ENCODE measurements at places on chromosomes 1 and 21.

GRCh38 chr1:246566813-246567645, 773 bp downstream of the CNST start:
- DNase-seq = peak; percentile 54

- DNase-seq = no peak
These were observed 10.7 kb upstream of the CD2 start for GRCh38 chr1:116743535-116743934.

DNA sequence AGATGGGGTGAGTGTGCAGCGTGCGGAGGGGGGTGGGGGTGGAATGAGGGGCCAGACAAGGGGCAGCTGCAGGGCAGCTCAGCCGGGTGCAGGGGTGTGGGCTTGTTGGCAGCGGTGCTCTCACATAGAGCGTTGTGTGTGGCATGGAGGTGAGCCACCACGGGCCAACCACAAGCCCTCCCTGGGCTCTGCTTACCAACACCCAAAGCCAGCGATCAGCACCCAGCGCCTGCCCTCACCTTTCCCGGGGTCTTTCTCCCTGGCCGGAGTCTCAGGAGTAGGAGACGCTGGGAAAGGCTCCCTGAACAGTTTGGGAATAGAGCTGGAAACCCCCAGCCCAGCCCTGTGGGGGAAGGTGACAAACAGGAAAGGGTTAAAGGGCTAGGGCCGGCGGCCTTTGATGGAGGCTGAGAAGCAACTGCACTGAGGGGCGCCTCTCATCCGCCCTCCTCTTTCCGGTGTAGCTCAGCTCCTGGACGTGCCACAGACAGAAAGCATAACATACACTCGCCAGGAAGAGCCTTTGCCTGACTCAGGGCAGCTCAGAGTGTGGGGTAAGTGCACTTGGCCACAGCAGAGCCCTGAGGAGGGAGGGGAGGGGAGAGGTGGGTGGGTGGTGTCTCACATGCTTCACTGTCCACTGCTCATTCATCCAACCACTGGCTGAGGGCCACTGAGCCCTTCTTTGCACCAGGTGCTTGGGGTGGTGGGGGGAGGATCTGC, 577 bp downstream of the IKBKE start:
- no peak for DNase-seq

DNA sequence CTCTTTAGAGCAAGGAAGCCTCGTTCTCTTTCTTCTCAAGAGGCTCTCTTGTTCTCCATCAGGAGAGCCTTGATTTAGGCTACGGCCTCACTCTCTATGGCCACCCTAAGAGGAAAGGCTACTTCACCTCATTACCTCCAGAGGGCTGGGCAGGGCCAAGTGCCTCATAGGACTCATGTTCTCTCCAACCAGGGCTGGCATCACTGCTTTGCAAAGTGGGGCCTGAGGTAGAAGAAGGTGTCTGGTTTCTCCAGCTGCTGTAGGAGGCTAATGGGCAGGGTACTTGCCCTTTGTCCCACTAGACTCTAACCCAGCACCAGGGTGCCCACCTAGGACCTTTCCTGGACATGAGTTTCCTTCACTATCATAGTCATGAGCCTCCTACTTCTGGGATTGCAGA, 2.1 kb upstream of the ATXN7L2 start:
- no peak for DNase-seq

DNA sequence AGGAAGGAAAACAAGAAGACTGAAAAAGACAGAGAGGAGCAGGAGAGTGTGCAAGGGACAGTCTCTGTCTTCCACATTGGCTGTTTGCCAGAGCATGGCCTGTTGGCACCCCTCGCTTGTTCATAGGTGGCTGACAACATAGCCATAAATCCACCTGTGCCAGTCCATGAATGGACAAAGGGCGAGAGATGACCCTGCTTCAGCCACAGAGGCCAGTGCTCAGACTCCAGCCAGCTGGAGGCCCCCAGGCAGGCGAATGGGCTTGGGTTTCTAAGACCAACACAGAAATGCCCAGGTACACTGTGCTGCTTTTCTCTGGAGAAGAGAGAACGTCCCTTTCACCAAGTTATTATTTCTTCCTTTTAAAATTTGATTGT, 60.6 kb downstream of the RIPK4 start:
- no peak for DNase-seq

GRCh38 chr21:42653231-42654061, at the start of gene PDE9A:
Gene PDE9A (plus strand): TSS chr21:42653621. CDS start chr21:42653815, 194 bp downstream.
- peak; percentile 63 for DNase-seq

- no peak for DNase-seq
These were observed 40.6 kb upstream of the AJAP1 start for GRCh38 chr1:4613606-4614370.

DNA sequence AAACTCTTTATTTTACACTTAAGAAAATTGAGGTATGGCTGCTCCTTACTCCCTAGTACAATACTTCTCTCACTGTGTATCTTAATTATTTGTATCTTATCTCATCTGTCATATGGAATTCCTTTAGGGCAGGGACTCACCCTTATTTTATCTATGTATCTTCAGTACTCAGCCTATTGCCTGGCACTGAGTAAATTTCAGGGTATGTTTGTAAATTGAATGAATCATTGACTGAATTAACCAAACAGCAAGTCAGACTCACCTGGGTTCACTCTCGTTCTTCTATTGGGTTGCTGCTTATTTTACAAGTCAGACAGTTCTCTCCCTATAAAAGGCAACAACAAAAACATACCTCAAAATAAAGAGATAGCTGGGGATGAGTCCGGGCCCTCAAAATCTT, 63.8 kb downstream of the LAMC1 start:
- DNase-seq = no peak

- no peak for DNase-seq
These were observed 77.8 kb downstream of the DRAM2 start for GRCh38 chr1:111062081-111062480.

DNA sequence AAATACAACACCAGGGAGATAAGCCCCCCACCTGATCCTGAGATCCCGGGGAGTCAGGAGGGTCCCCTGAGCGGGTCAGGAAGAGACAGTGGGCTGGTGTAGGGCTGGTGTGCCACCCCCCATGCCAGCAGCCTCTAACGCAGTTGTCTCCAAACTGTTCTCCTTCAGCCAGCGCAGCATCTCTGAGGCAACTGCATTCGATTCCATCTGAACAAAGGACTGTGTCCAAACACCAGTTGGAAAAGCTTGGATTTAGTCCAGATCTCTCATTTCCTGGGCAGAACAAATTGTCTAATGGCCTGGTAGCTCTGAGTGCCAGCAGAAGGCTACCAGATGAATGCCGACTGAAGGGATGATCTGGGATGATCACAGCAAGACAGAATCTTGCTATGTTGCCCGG, 44.1 kb upstream of the EIF4G3 start:
- DNase-seq = no peak

DNA sequence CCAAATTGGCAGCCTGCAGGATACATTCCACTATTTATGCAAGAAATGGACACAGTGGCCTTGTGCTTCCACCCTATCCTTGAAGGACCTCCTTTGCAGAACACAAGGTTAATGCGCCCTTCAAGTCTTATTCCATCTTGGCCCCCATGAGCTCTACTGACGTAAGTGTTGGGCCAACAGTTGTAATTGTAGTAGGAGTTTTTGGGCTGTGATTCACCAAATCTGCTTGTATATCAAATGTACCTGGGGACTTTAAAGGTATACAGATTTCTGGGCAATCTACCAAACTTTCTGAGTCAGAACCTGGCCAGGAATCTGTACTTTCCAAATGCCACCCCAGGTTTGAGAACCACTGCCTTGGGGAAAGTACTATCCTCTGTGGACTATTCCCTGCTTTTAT, 100.9 kb upstream of the MARK1 start:
- no peak for DNase-seq

DNA sequence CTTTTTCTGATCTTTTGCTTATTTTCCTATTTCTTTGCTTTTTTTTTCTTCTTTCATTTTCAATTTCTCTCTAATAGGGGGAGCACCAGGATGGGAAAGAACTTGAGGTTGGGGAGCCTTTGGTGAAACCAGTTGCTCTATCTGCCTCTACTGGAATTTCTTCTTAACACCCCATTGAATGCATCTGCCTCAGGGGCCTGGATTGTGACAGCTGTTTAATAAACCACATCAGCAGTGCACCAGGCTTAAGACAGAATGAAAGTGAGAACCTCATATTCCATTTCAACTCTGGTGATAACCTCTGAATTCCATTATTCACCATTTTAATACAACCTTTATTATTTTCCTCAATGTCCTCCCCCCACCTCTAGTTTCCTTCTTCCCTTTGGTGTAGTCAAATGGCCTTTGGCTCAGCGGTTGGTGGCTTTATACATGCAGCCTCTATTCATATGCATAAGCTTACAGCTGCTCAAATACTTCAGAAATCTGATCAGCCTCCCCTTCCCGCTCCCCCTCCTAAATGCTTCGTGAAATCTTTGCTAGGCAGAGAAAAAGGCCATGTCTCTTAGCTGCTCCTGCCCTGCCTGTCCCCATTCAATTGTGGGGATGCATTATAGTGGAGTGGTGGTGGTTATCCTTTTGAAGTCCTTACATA, 537.3 kb upstream of the PLXNA2 start:
- DNase-seq = peak; percentile 12

DNA sequence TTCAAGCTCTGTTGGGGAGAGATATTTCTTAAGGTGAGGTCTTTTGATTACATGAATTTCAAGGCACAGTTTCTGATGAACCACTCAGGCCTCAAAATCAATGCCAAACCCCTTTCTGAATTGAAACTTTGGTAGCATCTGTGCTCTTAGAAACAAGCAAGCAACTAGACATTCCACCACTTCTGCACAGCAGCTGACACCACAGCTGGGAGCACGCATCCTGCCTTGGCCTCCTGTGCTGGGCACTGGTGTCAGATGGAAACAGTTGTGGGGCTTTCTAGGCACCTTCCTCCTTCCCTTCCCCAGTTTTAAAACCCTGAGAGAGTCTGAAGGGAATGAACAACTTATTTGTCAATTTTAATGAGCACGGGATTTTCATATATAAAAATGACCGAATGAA, 360.2 kb downstream of the ADGRL2 start:
- no peak for DNase-seq

GRCh38 chr1:179151908-179152682, 70.2 kb downstream of the TOR3A start:
- no peak for DNase-seq

GRCh38 chr1:246128494-246129069, 378.5 kb downstream of the SMYD3 start:
- no peak for DNase-seq

GRCh38 chr1:211155040-211155439, 21.1 kb upstream of the KCNH1 start:
- DNase-seq = no peak

GRCh38 chr1:27430903-27431600, 38.6 kb downstream of the GPR3 start:
- DNase-seq = no peak

GRCh38 chr1:114155706-114156105, 2.0 kb upstream of the SYT6 start:
- no peak for DNase-seq

DNA sequence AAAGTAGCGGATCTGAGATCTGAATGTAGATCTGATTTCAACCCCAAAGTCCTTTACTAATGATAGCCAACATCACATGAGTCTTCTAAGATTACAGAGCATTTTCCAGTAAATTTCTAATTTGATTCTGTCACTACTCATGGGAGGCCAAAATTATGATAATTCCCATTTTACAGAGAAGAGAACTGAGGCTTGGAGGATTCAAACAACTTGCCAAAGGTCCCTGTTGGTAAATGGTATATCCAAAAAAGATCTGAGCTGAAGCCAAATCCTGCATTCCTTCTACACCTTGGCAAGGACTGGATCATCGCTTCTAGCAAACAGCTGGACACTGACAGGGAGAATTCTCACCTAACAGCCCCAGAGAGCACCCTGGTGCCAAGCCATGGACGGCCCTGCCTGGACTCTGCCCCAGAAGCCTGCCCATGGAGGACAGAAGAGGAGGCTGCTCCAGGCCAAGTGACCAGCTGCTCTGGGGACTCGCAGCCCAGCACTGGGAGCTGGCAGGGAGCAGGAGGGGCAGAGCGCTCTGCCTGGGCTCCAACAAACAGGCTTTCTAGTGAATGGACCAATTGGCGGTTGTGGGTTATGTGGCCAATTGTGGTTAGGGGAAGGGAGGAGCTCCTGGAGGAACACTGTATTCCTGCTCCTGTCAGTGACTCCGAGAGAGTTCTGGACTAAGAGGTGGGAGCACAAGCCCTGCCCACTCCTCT, 6.4 kb upstream of the CSF1 start:
- DNase-seq = no peak

GRCh38 chr1:236914375-236914774, 89.9 kb downstream of the MT1HL1 start:
- DNase-seq = no peak

DNA sequence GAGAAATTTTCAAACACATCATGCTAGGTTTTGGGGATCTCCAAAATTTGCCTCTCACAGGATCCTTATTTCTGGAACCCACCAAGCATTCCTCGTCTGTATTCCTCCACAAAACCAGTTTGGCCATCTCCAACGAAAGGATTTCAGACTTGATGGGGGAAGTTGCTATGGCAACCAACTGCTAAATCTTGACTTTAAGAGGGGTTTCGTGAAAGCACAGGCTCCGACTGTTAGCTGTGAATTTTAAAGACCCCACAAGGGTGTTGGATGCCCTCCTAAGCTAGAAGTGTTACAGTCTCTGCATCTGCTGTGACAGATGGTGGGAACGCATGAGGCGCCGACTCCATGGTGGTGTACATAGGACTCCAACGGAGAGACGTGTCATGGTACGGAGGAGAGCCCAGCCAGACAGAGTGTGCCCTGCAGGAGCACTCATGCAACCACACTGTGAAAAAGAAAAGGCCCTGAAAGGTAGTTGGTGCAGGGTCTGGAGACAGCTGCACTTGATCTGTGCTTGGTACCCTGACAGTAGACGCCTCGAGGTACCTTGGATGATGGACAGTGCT, 147.1 kb downstream of the ASTN1 start:
- no peak for DNase-seq

- DNase-seq = no peak
These were observed 56.2 kb upstream of the SLC16A1 start for GRCh38 chr1:113012149-113012548.

- DNase-seq = no peak
These were observed 24.2 kb upstream of the PHGDH start for GRCh38 chr1:119687434-119688079.

GRCh38 chr1:162708286-162708685, 76.0 kb downstream of the DDR2 start:
- no peak for DNase-seq

- DNase-seq = no peak
These were observed 3.4 kb downstream of the PRELP start for GRCh38 chr1:203478986-203479385.

DNA sequence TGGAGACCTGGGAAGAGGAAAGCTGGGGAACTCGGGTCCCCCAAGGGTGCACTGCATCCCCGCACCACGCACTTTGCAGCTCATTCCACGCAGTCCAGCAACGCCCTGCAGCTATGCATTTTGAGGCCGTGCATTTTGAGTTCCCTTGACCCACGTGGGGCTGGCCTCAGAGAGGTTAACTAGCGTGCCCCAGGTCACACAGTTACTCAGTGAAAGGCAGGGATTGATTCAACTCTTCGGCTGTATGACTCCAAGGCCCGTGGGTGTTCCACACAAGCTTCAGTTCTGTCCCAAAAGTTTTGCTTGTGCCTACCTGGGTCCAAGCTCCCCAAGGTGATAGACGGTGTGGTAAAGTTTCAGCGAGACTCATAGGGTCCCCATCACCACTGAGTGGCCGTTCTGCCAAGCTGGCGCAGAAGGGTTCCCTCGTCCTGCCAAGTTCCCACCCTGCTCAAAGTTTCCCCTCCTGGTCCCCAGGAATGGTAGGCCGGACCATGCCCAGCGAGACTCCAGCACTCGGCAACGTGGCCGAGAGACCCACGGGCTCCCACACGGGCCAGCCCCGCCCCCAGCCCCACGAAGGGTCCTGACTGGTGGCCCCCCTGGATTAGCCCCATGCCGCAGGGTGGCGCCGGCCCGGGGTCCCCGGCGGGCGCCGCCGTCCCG, 611 bp downstream of the HSPG2 start:
- DNase-seq = no peak

All from NCI-H1930 (cell line).